ENCODE measurements at places on chromosomes 7 and 10.
A peak's percentile ranks its signal among the peaks of the same experiment; 100 is the strongest.

GRCh38 chr7:90766814-90767564 is 170.9 kb downstream of the CDK14 start:
- no peak for ATAC-seq

DNA sequence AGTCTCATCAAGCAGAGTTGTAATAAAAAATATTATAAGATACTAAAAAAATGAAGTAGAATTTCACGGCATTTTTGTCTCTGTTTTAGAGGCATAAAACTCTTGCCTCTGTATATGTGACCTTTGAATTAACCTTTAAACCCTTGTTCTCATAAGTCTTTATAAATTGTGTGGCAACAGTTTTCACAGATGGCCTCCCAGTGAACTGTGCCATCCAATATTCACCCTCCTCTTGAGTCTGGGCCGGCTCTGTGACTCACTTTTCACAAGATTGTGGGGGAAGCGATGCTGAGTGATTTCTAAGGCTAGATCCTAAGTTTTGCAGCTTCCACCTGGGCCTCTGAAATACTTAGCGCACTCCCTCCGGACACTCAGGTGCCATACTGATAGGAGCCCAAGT is 4.6 kb upstream of the USP6NL start:
- ATAC-seq: no peak

- no peak for ATAC-seq
These were observed 45.7 kb downstream of the COPG2 start for GRCh38 chr7:130622866-130623265.

DNA sequence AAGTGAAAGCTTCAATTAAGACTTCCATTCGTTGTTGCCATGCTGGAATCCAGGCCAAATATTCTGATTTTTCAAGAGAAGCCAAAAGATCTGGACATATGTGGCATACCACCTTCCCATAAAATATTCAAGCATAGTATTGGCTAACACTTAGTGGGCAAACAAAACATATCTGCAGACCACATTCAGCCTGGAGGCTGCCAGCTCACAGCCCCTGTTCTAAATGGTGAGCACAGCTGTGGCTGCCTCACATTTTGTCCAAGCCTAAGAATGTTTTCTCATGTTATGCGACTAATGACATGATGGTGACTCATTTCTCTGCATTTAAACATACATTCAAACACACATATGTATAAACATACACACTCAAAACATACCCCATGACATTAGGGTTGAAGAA is 10.6 kb upstream of the CALU start:
- no peak for ATAC-seq

DNA sequence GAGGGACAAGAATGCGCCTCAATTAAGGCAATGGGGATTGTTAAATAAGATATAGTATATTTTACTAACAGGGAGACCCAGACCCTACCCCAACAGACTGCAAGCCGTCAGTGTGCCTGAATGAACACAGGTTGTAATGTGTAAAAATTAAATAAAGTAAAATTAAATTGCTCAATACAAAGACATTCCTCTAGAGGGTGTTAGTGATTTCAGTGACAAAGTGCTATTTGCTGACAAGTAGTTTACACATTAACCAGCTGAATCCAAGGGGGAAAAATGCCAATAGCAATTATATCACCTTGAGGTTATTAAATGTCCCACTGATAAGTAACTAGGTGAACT is 110.5 kb downstream of the EBF3 start:
- ATAC-seq: no peak

GRCh38 chr7:121480566-121481335 is 84.6 kb upstream of the FAM3C start:
- peak; percentile 64 for ATAC-seq

GRCh38 chr10:4215485-4215884 is 430.5 kb upstream of the KLF6 start:
- ATAC-seq: no peak

- ATAC-seq: peak; percentile 91
These were observed at the start of gene HELLS for GRCh38 chr10:94545391-94546048. HELLS (plus strand) TSS chr10:94545788; CDS start chr10:94545922, 134 bp downstream.

- no peak for ATAC-seq
These were observed 265.4 kb downstream of the SKIDA1 start for GRCh38 chr10:21260066-21260465.

DNA sequence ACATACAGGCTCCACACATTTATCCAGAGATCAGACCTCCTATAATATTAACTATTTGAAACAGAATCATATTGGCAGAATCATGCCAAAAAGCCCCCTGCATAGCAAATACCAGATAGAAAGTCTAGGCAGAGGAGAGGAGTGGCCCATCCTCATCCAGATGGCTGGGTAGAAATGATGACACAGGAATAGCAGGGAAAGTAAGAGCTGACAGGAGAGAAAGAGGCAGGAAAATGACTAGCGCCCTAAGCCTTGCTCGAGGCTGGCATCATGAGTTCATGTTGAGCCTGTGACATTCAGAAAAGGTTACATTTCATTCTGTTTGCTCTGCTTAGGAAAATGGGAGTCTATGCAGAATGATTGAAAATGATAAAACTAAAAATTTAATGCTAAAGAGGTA is 27.6 kb downstream of the WIPF3 start:
- no peak for ATAC-seq
